ENCODE measurements at places on chromosomes 12 and 14. TPM values are rescaled to one million over a fixed set of nuclear protein-coding genes. Genes with fewer than 3 reads are reported as not detected.

Gene EML1
- 50.1 TPM for total RNA-seq

Gene CPNE6
- not detected for total RNA-seq

Gene INHBC
- not detected for total RNA-seq

Gene HPD
- total RNA-seq = 1.5 TPM

Gene KLRF1
- not detected for total RNA-seq

Gene KCNC2
- not detected for total RNA-seq

Gene NUAK1
- total RNA-seq = 13.3 TPM

Gene TRHDE
- 0.13 TPM for total RNA-seq

Gene AICDA
- 0.05 TPM for total RNA-seq

Gene NYNRIN
- 0.40 TPM for total RNA-seq

Gene RAB5B
- 37.8 TPM for total RNA-seq

Gene CSRP2
- 18.4 TPM for total RNA-seq

Gene SCNN1A
- 3.9 TPM for total RNA-seq

Gene DTD2
- 19.8 TPM for total RNA-seq

Gene APOF
- total RNA-seq = not detected

Measured in A549 treated with DMSO at 1 μM for 4 hours (cell line).